Stimulated activated CD4-positive, alpha-beta T cell treated with anti-CD3 and anti-CD28 coated beads, Interleukin-1b, Interleukin-23, amount 100 ng/mL, for 4 hours (primary cell): ENCODE measurements at places on chromosomes 2 and 18.

DNA sequence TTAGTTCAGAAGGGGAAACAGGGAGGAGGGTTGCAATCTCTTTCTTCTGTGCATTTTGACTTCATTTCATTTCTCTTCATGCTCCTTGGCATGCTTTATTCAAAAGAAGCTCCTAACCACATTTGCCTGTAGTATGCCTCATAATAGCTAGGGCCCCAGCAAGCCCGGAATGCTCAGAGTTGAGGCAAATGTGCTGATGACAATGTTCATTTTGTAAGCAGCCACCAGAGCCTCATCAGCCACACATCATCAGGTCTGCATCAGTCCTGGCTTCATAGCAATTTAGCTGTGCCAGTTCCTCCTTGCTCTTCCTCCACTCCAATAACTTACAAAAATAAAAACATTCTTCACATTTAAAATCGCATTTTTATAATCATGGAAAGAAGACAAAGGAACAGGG lies 65.4 kb upstream of the MMADHC start:
- DNase-seq = no peak

DNA sequence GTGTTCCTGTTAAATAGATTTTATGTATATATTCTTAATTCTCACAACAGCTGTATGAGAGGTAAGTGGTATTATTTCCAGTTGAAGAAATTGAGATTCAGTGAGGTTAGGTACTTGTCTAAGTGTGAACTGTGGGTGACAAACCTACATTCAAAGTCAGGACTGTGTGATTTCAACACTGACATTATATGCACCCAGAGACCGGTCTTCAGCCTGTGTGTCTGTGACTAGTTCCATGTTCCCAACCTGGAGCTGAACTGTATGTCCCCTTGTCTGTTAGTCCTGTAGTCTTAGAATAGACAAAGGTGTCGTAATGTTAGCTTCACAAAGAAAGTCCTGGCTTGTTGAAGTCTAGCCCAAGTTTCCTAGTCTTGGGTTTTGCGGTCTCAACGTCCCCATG lies 17.4 kb downstream of the PLEKHB2 start:
- no peak for DNase-seq

DNA sequence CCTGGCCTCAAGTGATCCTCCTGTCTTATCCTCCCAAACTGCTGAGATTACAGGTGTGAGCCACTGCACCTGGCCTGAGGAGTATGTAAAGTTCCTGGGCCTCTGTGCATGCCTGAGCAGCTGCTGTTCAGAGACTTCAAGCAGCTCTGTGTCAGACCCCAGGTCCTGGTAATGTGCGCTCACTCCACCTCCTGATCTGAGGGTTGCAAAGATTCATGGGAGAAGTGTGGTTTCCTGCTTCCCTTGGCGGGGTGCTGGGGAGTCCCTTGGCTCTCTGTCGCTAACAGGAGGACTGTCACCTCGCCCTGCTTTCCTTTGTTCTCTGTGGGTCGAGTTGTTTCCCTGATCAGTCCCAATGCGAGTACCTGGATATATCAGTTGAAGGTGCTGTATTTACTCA lies 8.6 kb upstream of the IL36A start:
- DNase-seq = peak; percentile 19

DNA sequence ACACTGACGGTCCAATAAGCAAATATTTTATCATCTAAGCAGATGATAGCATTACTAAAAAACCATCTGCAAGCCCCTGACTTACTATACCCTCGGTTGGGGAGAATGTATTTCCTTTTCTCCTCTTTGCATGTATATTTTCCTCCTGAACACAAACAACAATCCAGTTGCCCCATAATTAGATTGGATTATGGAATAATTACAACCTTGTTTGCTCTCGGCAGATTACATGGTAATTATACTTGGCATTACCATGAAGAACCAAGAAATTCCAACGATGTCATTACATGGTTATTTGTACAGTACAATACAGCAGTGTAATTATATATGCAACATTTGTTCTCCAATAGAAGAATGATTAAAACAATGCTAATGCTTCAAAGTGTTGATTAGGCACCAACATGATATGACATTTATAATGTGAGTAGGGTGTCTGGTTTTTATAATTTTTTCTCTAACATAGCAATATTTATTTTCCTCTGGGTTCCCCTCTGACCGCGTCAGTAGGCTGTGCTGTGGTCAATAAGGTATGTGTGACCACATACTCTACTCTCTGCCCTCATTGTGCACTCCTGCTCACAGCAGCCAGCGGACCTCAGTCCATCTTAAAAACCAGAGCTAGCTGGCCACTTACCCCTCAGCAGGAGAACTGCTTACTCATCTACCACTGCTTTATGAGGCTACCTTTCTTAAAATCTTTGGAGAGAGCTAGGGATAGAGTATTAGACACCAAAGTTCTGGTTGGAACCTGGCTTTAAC lies 176.1 kb downstream of the INSIG2 start:
- DNase-seq = no peak

- no peak for DNase-seq
Measured at GRCh38 chr2:132253496-132254305, 91.9 kb upstream of the ANKRD30BL start.

DNA sequence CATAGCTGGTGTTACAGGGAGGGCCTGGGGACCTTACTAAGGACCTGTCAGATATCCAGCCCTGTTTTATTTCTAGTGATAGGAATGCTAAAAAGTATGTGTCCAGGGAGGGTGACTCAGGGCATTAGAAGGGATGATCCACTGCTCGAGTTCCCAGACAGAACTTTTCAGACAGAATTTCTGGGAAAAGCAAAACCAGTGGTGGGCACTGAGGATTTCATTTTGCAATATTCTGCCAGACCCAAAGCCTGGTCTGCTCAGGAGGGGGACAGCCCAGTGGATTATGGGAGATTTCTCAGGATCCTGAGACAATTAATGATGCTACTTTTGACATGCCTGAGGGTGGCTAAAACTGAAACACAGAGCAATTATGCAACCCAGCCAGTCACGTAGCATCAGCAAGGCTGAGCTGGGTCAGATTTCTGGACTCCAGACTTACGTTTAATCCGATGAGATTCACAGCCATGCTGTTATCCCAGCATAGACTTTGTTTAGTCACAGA lies 4.7 kb upstream of the KCNE4 start:
- no peak for DNase-seq
